ENCODE measurements at places on chromosomes 12 and 14. TPM values are rescaled to one million over a fixed set of nuclear protein-coding genes. Genes with fewer than 3 reads are reported as not detected.

The FBLN5 gene
- 0.23 TPM for total RNA-seq

The LRTM2 gene
- total RNA-seq, result not detected

GRCh38 chr12:116614194-116614915 lies 55.2 kb downstream of the MAP1LC3B2 start:
- no peak overlapping the region for H3K27ac ChIP-seq
- no peaks in the 10 kb centered on the region for H3K27me3 ChIP-seq
- no peak overlapping the region for H3K4me3 ChIP-seq
- H3K4me1 ChIP-seq, result peaks cover 5% of the 10 kb centered on the region
- no peak for DNase-seq

The SLC4A8 gene
- 18.8 TPM for total RNA-seq

- H3K36me3 ChIP-seq, result no peaks in the 10 kb centered on the region
- DNase-seq, result no peak
- H3K4me3 ChIP-seq, result no peak overlapping the region
- H3K27ac ChIP-seq, result no peak overlapping the region
- H3K4me1 ChIP-seq, result no peaks in the 10 kb centered on the region
- no peaks in the 10 kb centered on the region for H3K27me3 ChIP-seq
These were observed 194.8 kb downstream of the SLC41A2 start for GRCh38 chr12:104763168-104763805.

DNA sequence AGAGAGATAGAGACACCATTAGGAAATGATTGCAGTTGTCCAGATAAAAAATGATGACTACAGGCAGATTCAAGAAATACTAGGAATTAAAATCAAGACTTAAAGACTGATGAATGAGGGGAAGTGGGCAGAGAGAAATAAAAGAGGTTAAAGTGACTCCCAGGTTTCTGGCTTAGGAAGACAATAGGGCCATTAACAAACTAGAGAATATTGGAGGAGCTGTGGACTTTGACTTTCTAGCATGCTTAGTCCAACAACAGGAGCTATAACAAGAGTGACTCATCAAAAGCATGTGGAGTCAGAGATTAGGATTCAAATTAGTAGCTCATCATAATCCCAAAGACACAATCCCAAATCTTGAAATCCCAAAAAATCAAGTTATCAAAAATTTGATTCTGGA lies 101.5 kb downstream of the BMP4 start:
- H3K36me3 ChIP-seq, result no peaks in the 10 kb centered on the region
- H3K27me3 ChIP-seq, result no peaks in the 10 kb centered on the region
- H3K27ac ChIP-seq, result no peak overlapping the region
- H3K4me3 ChIP-seq, result no peak overlapping the region

GRCh38 chr14:21074398-21075272 lies 4.5 kb downstream of the ARHGEF40 start:
- peaks cover 5% of the 10 kb centered on the region for H3K4me1 ChIP-seq
- no peaks in the 10 kb centered on the region for H3K27me3 ChIP-seq
- no peak overlapping the region for H3K27ac ChIP-seq

DNA sequence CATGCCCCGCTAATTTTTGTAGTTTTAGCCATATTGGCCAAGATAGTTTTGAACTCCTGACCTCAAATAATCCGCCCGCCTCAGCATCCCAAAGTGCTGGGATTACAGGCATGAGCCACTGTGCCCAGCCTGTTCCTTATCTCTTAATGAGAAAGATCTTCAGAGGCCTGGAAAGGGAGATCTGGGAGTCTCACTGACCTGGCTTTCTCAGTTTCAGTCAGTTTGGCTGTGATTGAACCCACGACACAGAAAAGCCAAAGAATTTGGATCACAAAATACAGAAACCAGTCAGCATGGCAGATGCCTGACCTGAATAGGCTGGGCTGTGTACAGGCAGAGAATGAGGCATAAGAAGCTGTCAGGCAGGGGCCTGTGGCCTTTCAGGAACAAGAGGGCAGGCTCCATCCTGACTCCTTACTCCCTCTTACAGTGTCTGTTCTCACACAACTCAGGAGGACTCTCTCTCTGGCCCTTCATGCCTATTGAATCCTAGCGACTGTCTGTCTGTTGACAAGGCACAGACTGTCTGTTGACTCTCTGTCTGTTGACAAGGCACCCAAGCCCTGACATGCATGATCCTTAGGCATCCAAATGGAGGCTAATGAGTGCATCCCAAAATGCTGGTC lies 366.5 kb upstream of the CCDC196 start:
- H3K36me3 ChIP-seq, result no peaks in the 10 kb centered on the region
- no peaks in the 10 kb centered on the region for H3K4me1 ChIP-seq
- no peak overlapping the region for H3K27ac ChIP-seq
- DNase-seq, result no peak

The MYH7 gene
- not detected for total RNA-seq

DNA sequence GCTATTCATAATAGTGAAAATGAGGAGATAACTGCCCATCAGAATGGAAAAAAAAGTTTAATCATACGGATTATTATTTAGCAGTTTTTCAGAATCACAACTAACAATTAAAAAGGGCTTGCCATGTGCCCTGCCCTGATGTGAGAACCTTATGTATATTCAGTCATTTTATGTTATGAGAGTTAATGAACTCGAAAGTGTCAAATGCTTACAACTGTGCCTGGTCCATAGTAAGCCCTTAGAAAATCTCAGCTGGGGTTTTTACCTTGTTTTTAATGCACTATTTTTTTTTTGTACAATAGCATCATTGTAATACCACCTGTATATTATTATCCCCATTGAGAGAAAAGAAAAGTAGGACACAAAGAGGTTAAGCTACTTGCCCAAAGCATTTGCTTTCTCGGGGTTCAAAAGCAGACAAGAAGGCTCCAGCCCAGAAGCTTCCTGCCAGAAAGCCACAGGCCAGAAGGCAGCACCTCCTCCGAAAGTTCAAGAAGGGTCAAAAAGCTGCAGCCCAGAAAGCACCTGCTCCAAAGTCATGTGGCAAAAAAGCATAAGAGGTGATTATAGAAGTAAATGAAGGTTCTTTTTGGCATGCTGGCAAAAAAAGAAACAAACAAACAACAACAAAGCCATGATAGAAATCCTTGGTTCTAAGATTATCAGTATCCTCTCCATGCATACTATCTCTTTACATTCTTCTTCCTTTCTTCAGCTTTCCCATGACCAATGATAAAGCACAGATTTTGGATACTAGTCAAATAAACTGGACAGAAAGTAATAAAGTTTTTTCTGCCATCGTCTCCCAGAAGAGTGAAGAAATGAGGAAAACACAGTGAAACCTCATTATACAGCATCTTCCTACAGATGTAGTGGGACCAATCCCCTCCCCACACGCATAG lies 59.1 kb upstream of the NAP1L1 start:
- no peak overlapping the region for H3K27ac ChIP-seq
- H3K27me3 ChIP-seq, result no peaks in the 10 kb centered on the region
- no peak overlapping the region for H3K4me3 ChIP-seq
- no peaks in the 10 kb centered on the region for H3K4me1 ChIP-seq

- H3K36me3 ChIP-seq, result peaks cover 13% of the 10 kb centered on the region
- H3K4me3 ChIP-seq, result peak overlapping the region; percentile 66
- DNase-seq, result no peak
- H3K27ac ChIP-seq, result peak overlapping the region; percentile 82
- H3K27me3 ChIP-seq, result no peaks in the 10 kb centered on the region
These were observed 881 bp upstream of the PUS1 start for GRCh38 chr12:131928080-131928710.

DNA sequence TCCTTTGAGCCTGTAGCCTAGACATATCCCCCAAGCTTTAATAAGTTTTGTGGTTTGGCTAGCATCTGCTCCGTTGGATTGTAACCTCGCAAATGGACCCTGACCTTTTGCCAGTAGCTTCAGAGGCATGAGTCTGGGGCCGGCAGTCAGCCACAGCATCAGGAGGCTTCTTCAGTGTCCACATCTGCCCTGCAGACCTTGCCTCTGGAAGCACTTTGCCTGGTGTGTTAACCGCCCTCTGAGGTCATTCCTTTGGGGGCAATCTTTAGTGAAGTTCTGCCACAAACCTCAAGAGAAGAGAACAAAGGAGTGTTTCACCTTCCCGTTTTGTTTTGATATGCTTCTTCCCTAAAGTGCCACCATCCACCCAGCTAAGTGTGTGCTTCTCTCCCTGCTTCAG lies 71.4 kb downstream of the GNS start:
- H3K4me1 ChIP-seq, result peaks cover 28% of the 10 kb centered on the region
- H3K27ac ChIP-seq, result no peak overlapping the region
- no peak overlapping the region for H3K4me3 ChIP-seq

GRCh38 chr12:50200552-50201273 lies 33.5 kb upstream of the CERS5 start:
- peaks cover under 1% of the 10 kb centered on the region for H3K36me3 ChIP-seq
- DNase-seq, result no peak
- no peaks in the 10 kb centered on the region for H3K27me3 ChIP-seq
- H3K4me1 ChIP-seq, result peaks cover 46% of the 10 kb centered on the region

GRCh38 chr14:37089410-37089809 lies 83.0 kb downstream of the SLC25A21 start:
- no peaks in the 10 kb centered on the region for H3K4me1 ChIP-seq
- H3K36me3 ChIP-seq, result no peaks in the 10 kb centered on the region
- H3K27me3 ChIP-seq, result no peaks in the 10 kb centered on the region
- H3K27ac ChIP-seq, result no peak overlapping the region

- DNase-seq, result no peak
- no peaks in the 10 kb centered on the region for H3K36me3 ChIP-seq
- no peak overlapping the region for H3K4me3 ChIP-seq
- H3K27me3 ChIP-seq, result no peaks in the 10 kb centered on the region
- no peaks in the 10 kb centered on the region for H3K4me1 ChIP-seq
These were observed 30.8 kb downstream of the CLEC1A start for GRCh38 chr12:10067942-10068341.

Measured in Panc1 (cell line).